ENCODE measurements at places on chromosomes 6 and 20.

DNA sequence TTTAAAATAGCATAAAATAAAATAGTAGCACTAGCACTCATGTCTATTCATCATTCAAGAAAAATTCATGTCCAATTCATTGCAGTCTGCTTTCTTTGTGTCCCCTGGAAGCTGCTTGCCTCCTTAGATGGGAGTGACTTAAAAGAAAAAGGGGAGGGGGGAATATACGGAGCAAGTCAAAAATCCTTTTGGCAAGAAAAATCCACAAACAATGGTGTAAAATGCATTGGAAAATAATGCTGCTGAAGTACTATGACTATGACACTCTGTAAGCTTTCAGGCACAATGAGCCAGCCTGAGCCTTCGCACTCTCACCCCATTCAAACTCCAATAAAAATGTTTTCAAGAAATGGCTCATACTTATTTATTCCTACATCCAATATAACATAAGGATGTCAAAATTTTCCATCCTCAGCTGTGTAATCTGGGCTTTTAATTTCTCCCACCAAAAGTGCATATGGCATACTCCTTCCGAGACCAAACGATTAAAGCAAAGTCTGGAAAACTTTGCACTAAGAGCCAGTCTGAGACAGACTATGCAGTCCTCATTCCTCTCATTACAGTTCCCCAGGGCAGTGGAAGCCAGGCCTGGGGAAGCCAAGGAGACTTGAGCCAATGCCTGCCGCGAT lies 790 bp downstream of the NEDD9 start:
- DNase-seq, result no peak

- no peak for DNase-seq
Measured at GRCh38 chr20:51802170-51802751, at the start of gene SALL4. SALL4 (minus strand) TSS chr20:51802521; CDS start chr20:51802408, 113 bp downstream.

DNA sequence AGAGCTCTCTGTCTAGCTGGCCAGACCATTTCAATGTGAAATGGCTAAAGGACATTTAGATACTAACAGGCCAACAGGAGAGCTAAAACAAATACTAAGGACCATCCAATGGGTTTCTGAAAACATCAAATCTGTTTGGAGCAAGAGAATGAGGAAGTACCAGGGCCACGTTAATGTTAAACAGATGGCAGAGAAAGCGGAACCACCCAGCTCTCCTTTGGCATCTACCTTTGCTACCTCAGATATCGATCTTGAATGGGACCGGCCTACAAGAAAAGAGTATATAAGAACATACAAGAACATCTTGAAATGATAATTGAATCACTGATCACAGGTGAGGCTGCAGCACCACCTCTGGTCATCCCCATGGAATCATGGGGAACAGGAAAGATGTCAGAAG lies 31.8 kb downstream of the KCNK5 start:
- DNase-seq, result no peak

- DNase-seq, result no peak
Measured at GRCh38 chr6:112176175-112176574, 78.2 kb downstream of the LAMA4 start.

- no peak for DNase-seq
Measured at GRCh38 chr20:25054995-25055629, 2.8 kb downstream of the ACSS1 start.

GRCh38 chr6:89216411-89216810 lies 747 bp downstream of the GABRR1 start:
- no peak for DNase-seq

Data from CD4-positive, alpha-beta T cell treated with Interleukin-17A for 1 hour (primary cell).